ENCODE measurements at places on chromosomes 13 and 19. TPM values are rescaled to one million over a fixed set of nuclear protein-coding genes. Genes with fewer than 3 reads are reported as not detected.

The PBX4 gene
- total RNA-seq: 0.33 TPM

The CACNG7 gene
- 1.9 TPM for total RNA-seq

The ZNF471 gene
- total RNA-seq: 2.5 TPM

The ZBTB32 gene
- total RNA-seq: not detected

The WDR87 gene
- total RNA-seq: not detected

The SLC6A16 gene
- total RNA-seq: not detected

The ICAM4 gene
- 0.27 TPM for total RNA-seq

The ZNF264 gene
- 19.5 TPM for total RNA-seq

The THSD8 gene
- total RNA-seq: not detected

The NLRP7 gene
- not detected for total RNA-seq

The COMP gene
- total RNA-seq: 0.63 TPM

The PLA2G4C gene
- 6.3 TPM for total RNA-seq

The TMEM259 gene
- 44.7 TPM for total RNA-seq

The ANKRD24 gene
- total RNA-seq: 0.99 TPM

The BST2 gene
- 48.1 TPM for total RNA-seq

The TUBGCP3 gene
- total RNA-seq: 8.6 TPM

The SRRM5 gene
- not detected for total RNA-seq
